Iris pigment epithelial cell (primary cell): ENCODE measurements at places on chromosomes 4 and X.

- DNase-seq: no peak
Measured at GRCh38 chr4:113325876-113326615, 276.6 kb downstream of the ANK2 start.

GRCh38 chr4:172992648-172993378 is 175.8 kb upstream of the GALNT7 start:
- no peak for DNase-seq

DNA sequence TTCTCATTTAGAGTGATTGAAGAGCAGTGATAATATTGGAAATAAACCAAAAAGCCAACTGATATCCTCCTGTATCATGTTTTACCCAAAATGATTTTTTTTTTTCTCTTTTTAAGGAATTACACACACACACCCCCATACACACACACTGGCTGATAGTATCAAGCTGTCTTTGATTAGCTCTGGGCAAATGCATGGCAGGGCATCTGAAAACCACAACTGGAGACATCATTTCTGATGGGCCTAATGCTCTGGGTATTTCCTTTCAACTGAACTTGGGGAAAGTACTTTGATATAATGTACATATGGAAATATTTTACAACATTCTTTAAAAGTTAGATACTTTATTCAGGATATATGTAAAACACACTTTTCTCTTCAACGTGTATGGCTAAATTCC is 14.2 kb upstream of the OSTC start:
- DNase-seq: no peak

GRCh38 chrX:41273638-41274037 is 60.3 kb upstream of the DDX3X start:
- DNase-seq: peak; percentile 48

DNA sequence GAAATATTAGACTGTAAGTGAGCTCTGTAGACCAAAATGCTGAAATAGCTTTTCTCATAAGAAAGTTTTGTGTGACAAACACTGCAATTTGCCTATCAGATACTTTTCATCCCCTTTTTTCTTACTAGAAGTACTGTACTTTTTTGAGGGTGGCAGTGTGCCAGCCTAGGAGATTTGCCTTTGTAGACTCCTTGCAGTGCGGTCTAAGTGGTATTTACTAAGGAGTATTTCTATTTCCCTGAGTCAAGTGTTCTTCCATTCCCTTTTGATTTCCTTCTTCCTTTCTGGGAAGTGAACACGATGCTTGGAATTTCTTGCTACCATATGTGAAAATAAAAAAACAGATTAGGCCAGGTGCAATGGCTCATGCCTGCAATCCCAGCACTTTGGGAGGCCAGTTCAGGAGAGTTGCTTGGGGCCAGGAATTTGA is 34.6 kb downstream of the PDLIM5 start:
- DNase-seq: peak; percentile 62

DNA sequence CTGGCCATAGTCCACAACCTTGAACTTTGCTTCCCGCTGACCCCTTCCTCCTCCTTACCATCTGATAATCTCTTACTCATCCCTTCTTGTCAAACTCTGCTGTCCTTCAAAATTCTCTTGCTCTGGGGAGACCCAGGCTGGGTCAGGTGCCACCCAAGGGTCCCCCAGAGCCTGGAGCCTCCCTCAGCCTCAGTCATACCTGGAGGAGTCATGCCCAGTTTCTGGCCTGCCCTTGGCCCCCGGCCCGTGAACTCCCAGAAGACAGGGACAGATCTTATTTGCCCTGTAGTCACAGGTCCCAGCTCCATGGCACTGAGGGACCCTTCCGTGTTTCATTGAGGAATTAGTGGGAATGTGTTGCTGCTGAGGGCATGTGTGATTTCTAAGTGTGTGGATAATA is 4.7 kb upstream of the GPR78 start:
- DNase-seq: no peak
